ENCODE measurements at places on chromosomes 2 and 18.

GRCh38 chr2:168639441-168639898 lies 163.0 kb upstream of the NOSTRIN start:
- DNase-seq: peak; percentile 56

GRCh38 chr2:199955007-199955338 lies 318 bp downstream of the TYW5 start:
- DNase-seq: no peak

DNA sequence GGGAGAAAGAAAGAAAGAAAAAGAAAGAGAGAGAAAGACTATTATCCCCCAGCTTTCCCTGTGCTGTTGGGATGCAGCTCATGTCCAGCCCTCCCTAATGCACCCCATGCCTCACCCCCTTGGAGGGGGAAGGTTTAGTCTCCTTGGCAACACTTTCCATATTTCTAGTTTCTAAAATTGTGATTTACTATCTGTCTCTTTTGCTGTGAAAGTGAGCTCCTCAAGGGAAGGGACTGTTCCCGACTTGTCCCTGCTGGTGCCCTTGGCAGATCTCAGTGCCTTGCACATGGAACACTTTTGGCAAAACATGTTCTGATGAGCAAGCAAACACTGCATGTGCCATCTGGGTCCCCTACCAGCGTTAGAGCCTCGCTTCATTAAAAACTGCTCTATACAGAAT lies 11.7 kb upstream of the NAPG start:
- no peak for DNase-seq

GRCh38 chr2:84052043-84052442 lies 407.0 kb downstream of the SUCLG1 start:
- DNase-seq: no peak

GRCh38 chr2:240894006-240894405 lies 1.9 kb downstream of the MAB21L4 start:
- DNase-seq: no peak

GRCh38 chr2:239311132-239312040 lies 89.4 kb downstream of the HDAC4 start:
- DNase-seq: no peak

DNA sequence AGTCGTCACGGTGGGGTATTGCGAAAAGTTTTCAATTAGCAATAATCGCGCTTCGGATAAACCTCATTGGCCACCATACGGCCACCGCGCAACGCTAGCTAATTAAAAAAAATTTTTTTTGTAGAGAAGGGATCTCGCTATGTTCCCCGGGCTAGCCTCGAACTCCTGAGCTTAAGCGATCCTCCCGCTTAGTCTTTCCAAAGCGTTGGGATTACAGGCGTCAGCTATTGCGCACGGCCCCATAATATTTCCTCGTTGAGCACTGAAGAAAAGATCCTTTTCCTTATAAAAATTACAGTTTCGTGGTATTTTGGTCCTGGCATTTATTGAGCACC lies 759 bp upstream of the ACTR1B start:
- DNase-seq: no peak

Data from brain microvascular endothelial cell (primary cell).